ENCODE measurements at places on chromosomes 3 and 15.

DNA sequence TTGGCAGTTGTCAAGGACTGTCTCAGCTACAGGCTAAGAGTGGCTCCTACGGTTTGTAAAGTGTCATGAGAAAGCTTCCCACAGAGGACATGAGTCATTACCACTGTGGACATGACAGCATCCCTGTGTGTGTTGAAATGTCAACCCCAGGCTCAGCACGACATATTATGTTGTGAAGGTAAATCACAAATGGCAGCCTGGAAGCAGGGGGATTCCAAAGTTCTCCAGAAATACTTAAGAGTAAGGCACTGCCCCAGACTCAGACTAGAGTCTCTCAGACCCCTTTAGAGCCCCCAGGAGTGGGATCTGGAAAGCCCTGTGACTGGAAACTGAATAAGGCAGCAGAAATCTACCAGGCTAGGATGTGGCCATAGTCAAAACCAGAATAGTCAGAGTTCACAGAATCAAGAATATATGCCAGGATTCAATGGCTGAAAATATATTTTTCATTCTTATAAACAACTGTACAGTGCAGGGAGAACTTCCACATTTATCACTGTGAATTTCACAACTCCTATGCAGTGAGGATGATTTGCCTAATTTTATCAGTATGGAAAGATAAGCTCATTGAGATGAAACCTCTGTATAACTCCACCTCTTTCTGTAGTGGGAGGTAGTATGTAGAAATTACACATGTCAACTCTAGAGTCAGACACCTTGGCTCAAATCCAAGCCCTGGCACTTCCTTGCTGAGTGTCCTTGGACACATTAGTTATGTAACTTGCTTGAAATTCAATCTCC is 237.1 kb upstream of the CFAP20DC start:
- no peak for DNase-seq

GRCh38 chr3:126908752-126909275 is 74.1 kb upstream of the PLXNA1 start:
- DNase-seq: no peak

- DNase-seq: no peak
Observed at GRCh38 chr3:29933802-29934490, 653.1 kb downstream of the RBMS3 start.

DNA sequence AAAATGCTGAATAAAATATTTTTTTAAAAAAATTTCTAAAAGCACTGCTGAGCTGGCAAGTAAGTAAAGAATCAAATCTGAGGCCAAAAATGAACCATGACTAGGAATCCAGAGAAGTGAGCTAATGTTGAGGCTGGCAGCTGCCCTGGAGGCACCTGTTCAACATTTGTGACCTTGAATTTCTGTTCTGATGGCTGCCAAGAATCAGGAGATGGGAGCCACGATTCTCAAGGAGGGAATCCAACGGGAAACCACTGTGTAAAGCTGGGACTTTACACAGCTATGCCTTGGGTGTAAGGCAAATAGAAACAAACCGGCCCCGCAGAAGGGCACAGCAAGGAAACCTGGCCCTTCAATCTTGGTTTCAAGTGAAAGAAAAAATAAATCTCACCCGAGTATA is 22.7 kb downstream of the HEG1 start:
- no peak for DNase-seq

DNA sequence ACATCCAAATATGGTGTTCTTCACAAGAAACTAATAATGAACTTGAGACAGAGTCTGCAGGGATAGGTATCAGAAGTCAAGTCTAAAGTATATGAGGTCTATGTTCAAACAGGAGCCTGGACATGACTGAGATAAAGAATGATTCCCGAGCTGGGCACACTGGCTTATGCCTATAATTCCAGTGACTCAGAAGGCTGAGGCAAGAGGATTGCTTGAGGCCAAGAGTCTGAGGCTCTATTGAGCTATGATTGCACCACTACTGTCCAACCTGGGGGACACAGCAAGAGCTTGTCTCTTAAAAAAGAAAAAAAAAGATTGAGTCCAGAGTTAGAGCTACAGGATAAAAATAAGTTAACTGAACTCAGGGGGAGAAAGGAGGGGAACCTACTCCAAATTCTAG is 246.5 kb downstream of the LRRN1 start:
- no peak for DNase-seq

DNA sequence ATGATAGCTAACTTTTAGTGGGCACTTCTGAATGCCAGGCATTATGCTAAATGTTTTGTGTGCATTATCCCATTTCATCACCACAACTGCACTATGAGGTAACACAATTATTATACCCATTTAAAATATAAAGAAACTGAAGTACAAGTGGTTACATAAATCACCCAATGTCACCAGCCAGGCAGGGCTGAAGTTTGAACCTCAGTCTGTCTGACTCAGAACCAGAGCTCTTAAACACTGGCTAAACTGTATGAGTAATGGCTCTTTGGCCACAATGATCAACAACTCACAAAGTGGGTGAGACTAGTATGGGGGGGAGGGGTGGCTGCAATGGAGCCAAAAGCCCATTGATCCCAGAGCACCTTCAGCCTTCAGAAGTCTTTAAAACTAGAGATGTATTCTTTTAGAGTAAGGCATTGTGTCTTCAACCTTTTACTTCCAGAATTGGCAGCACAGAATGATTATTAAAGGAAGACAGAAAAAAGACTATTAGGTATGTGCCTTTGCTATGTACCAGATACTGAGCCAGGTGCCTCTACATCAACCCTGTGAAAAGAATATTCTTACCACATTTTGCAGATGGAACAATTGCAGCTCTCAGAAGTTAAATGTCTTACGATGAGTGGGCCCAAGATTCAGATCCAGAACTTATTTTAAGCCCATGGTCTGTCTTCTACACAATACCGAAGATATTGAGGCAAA is 166.9 kb downstream of the UACA start:
- no peak for DNase-seq

DNA sequence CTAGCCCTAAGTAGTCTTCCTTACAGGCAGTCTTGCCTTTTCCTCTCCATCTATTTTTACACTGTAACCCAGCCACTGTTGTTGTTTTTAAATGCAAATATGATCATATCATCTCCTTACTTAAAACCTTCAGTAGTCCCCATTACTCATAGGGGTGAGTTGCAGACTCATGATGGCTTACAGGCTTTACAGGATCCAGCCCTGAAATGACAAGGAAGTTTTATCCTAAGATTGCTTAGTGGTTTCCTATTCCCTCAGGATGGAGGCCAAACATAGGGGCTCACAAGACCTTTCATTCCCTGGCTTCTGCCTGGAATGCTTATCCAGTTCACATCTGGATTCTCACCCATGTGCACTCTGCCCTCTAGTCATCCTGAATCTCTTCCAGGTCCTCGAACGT is 27.7 kb upstream of the PCOLCE2 start:
- no peak for DNase-seq

DNA sequence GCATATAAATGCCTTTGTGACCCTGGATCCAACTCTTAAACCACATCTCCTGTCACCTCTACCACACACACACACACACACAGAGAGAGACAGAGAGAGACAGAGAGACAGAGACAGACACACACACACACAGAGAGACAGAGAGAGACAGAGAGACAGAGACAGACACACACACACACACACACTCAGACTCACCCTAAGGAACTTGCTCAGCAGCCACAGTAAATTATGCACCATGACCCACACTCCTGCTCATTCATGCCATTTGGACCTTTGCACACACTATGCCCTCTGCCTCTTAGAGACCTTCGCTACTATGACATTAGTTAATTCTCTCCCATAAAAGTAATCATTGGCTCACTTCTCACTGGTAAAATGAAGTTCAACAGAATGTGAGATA is 275.7 kb downstream of the ADAMTSL3 start:
- DNase-seq: no peak
